ENCODE measurements at places on chromosomes 11 and 22.

DNA sequence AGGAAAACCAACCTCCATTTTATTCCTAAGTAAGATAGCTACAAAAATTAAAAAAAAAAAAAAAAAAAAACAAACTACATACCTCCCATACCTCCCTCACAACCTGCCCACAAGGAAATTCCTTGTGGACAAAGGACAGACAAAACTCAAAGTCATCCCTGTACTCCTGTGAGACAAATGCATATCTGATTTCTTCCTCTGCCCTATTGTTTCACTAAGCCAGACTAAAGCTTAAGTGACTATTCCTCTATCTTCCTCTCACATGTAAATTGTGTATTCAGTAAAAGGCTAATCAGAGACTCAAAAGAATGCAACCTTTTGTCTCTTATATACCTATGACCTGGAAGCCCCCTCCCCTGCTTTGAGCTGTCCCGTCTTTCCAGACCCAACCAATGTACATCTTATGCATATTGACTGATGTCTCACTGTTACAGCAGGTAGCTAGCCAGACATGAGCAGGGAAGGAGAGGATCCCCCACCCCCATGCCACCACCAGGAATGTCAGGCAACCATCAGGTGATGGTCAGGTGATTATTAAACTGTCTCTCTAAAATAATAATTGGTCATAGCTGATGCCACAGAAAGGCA, 289.4 kb downstream of the SBF2 start:
- no peak for DNase-seq

- no peak for DNase-seq
Measured at GRCh38 chr11:133952199-133953190, 4.3 kb downstream of the IGSF9B start.

- peak; percentile 96 for DNase-seq
Measured at GRCh38 chr11:1876361-1877063, 15.2 kb downstream of the PRR33 start.

GRCh38 chr11:28794405-28794804, 686.2 kb downstream of the METTL15 start:
- DNase-seq, result no peak

DNA sequence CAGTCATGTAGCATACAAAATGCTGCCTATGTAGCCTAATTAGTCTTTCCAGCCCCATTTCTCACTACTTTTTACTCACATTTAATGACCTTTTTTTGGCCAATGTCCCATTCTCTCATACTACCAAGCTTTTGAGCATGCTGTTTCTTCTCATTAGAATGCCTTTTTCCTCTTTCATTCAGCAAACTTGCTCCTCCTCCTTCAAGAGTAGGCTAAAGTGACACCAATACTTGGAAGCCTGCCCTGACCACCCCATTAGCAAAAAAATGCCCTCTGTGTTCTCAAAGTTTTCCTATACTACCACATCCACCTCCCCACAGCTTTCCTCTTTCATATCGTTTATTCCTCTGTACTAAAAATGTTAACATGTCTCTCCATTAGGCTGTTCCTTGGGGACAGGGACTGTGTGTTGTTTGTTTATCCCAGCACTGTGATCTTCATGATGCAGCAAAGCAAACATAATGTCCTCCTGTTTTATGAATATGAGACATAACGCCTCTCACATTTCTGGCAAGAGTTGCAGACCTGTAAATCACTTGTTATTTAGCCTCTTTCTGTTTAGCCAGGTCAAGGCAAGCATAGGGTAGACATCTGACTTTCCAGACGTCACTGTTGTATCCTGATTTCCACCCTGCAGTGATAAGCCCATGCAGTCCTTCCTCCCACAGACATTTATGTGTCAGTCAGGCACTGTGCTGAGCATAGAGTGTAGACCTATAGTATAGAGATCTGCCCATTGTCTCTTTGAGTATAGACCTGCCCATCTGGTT, 62.0 kb upstream of the UCP3 start:
- DNase-seq, result no peak

Measured in chondrocyte (in vitro differentiated cells).